CD4-positive, alpha-beta memory T cell (primary cell): ENCODE measurements at places on chromosomes 13 and 19.
A peak's percentile ranks its signal among the peaks of the same experiment; 100 is the strongest.

DNA sequence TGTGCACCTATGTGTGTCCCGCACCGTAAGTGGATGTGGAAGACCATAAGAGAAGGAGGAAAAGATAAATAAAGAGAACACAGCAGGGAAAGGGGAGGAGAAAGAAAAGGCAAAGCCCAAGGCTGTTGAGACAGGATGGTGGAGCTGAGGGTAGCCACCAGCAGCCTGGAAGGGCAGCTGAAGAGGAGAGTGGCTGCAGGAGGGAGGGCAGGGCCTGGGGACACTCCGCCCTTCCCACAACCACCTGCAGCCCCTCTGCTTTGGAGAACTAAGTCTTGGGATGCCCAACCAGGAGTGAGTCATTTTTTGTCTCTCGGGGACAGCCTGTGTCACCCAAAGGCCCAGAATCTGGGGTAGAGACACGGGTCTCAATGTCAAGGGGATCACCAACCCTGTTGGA is 26.4 kb upstream of the CCNE1 start:
- DNase-seq, result no peak

DNA sequence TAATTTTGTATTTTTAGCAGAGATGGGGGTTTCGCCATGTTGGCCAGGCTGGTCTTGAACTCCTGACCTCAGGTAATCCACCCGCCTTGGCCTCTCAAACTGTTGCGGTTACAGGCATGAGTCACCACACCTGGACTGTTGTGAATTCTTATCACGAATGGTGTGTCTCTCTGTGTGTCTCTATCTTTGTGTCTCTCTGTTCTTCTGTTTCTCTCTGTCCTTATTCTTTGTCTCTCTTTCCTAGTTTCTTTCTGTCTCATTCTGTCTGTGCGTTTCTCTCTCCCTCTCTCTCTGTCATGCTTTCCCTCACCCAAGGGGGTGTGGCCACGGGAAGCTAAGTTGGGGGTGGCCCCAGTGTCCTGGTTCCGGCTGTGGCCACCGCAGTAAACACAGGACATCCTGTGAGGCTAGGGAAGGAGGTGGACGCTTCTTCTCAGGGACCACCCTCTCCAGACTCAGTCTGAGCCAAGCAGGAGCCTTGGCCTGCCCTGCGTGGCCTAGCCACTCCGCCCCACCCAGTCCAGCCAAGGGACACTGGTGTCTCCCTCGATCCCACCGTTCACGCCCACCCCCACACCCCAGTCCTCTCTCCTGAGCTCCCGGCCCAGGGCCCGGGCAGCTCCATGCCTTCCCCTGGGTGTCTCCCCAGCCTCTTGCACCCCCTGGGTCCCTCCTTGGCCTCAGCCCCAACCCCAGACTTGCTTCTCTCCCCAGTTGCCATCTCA is 3.9 kb upstream of the PRX start:
- DNase-seq, result no peak

GRCh38 chr13:112781287-112781686 is 91.4 kb downstream of the ATP11A start:
- DNase-seq, result no peak

- peak; percentile 20 for DNase-seq
Measured at GRCh38 chr19:33000510-33000909, 28.5 kb downstream of the FAAP24 start.

- no peak for DNase-seq
Measured at GRCh38 chr19:1446713-1447481, 3.0 kb upstream of the APC2 start.
